Choroid plexus epithelial cell (primary cell): ENCODE measurements at places on chromosomes 16 and 17.
A peak's percentile ranks its signal among the peaks of the same experiment; 100 is the strongest.

DNA sequence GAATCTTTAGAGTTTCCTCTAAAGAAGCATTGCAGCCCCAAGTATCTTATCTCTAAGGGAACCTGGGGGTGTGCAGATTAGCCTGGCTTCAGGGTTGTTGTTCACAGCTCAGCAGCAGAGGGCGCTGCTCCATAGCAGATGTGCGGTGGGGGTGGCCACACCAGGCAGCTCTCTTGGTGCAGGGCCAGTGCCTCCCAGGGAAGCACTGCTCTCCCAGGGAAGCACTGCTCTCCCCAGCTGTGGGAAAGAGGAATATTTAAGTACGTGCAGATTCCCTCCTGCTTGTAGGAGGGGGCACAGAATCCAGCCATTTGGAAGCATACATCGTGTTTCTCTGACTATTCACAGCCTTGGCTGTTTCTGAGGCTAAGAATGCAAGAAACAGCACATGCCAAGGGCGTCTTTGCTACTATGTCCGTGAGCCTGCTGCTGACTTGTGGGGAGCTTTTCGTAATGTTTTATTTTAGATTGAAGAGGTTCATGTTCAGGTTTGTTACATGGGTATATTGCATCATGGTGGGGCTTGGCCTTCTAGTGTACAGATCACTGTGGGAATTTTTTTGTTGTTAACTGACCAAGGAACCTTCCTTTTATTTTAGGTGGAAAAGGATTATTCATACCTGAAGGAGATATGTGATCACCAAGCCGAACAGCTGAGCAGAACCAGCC lies 217.8 kb downstream of the SPECC1 start:
- DNase-seq: peak; percentile 87

DNA sequence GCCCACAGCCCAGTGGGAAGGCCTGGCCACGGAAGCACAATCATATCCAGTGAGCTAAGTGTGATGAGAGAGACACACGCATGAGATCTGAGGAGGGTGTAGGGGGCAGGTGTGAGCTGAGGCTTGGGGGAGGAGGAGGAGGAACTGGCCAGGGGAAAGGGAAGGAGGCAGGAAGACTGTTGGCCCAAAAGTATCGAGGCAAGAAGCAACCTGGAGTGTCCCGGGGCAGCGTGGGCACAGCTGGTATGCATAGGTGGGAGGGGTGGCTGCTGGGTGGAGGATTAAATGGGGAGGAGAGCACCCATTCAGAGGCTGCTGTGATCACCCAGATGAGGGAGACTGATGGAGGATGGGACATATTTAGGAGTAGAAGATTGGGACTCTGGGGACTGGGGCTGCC lies 41.4 kb downstream of the ARHGAP27 start:
- no peak for DNase-seq

- DNase-seq: no peak
These were observed 13.3 kb downstream of the ARL2BP start for GRCh38 chr16:57258226-57258909.

GRCh38 chr17:40366861-40367518 lies 2.5 kb upstream of the GJD3 start:
- DNase-seq: no peak

GRCh38 chr16:64390102-64390501 lies 731.8 kb downstream of the CDH11 start:
- no peak for DNase-seq

DNA sequence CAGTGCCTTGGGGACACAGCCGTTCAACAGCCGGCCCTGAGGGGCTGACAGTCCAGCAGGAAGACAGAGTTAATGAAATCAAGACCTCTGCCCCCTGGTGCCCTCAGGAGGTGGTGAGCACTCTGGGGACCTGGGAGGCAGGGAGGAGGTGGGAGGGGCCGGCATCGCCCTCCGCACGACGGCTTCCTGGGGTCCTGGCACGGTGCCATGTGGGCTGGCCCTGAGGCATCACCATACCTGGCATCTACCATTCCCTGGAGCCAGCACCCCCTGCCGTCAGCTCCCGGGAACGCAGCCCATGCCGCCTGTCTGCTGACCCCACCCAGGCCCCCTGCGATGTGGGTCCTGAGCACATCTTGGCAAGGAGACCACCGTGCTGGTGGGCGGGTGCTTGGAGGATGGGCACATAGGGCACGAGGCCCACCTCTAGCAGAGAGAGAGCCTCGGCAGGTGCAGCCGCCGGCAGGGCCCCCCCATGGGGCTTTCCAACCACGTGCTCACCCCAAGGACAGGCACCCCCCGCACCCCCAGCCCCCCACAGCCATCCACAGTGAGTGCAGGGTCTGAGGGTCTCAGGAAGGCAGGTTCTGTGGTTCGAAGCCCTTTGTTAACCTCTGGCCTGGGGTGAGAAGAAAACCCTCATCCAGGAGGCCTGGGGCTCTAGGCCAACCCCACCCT lies 52.5 kb downstream of the ZFPM1 start:
- DNase-seq: peak; percentile 14

DNA sequence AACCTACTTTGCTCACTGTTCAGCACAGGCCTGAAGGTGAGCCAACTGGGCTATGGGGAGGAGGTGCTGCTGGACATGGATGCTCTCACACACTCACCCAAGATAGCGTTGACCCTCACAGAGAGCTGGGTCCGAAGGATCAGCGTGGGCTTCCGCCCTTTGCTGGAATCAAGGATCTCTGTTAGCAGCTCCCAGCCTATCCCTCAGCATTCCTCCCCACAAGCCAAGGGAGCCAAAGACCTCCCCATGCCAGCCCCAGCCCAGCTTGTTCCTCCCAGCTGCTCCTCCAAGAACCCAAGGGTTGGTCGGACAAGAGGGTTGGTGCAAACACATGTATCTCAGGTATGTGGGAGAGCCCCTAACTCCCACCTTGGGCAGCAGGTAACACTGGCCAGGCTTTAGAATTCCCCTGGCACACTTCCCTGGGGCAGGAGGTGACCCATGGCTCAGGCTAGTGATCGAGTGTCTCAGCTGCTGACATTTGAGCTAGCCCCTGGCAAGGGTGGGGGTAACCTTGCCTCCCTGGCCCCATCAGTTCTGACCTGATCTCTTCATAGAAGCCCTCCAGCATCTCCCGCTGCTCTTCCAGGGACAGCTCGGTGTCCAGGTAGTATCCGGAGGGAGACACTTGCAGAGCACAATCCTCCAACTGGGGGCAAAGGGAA lies 8.3 kb downstream of the FHOD1 start:
- no peak for DNase-seq

GRCh38 chr16:76777721-76778465 lies 413.1 kb upstream of the MON1B start:
- no peak for DNase-seq
